ENCODE measurements at places on chromosomes 5 and 9. TPM values are rescaled to one million over a fixed set of nuclear protein-coding genes. Genes with fewer than 3 reads are reported as not detected.

Gene FOXD4
- total RNA-seq, result 0.76 TPM

Gene TPPP
- 44.5 TPM for total RNA-seq

Gene COL5A1
- total RNA-seq, result 28.9 TPM

Gene OLFM1
- 387 TPM for total RNA-seq

Gene CDX1
- not detected for total RNA-seq

Gene MEIKIN
- total RNA-seq, result not detected

Gene LCN9
- not detected for total RNA-seq

Gene CTNND2
- 134 TPM for total RNA-seq

Gene ORM2
- total RNA-seq, result not detected

Gene ANKRD20A1
- total RNA-seq, result not detected

Gene CHSY3
- not detected for total RNA-seq

Gene FYB1
- total RNA-seq, result not detected

Gene NTRK2
- 2.1 TPM for total RNA-seq

Gene C5orf52
- total RNA-seq, result not detected

Gene KIF3A
- 42.4 TPM for total RNA-seq

Gene NKD2
- total RNA-seq, result 41.7 TPM

Gene EQTN
- total RNA-seq, result not detected

Gene STKLD1
- 2.6 TPM for total RNA-seq

Gene IFNA2
- total RNA-seq, result not detected

Gene AFAP1L1
- 0.25 TPM for total RNA-seq

Gene PCDHB2
- 103 TPM for total RNA-seq

Gene OGN
- total RNA-seq, result not detected

Gene DBH
- 1.8 TPM for total RNA-seq

Gene ANKRD34B
- not detected for total RNA-seq

Gene STPG3
- total RNA-seq, result not detected

Gene C9orf72
- 53.9 TPM for total RNA-seq
